ENCODE measurements at places on chromosomes 1 and 21.

DNA sequence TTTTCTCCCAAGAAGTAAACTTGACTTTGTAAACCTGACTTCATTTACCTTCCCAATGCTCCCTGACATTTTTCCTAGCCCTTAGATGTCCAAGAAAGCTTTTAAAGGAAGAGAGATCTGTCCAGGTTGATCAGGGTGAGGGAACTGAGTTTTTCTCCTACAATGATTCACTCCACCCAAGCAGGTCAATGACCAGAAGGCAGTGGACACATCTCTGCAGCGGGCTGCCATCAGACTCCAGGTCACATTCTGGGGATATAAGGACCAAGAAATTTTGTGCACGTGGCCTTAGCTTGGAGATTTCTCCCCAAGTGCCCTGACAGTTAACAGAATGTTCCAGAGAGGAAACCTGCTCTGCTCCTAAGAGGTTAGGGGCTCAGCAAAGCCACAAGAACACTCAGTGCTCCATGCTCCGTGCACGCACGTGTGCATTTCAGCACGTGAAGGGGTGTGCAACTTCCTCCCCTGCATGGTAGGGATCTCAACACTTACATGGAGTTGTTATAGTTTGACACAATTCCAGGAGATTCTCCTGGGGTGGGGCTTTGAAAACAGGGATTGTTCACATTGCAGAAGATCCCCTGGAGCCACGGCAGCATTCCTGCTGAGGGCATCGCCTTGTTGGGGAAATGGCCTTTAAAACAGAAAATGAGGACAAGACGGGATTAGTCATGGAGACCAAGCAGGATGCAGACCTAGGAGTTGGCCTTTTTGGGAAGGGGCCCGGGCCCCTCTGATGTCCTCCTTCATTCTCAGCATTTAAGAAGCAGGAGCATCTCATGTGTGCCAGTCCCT is 9.8 kb downstream of the ABCA4 start:
- DNase-seq: no peak

- DNase-seq: no peak
Observed at GRCh38 chr1:231828182-231828920, 201.8 kb downstream of the DISC1 start.

GRCh38 chr1:35629051-35629450 is 12.3 kb downstream of the PSMB2 start:
- DNase-seq: no peak

GRCh38 chr1:119549719-119550132 is 42.7 kb downstream of the HSD3B1 start:
- peak; percentile 11 for DNase-seq

DNA sequence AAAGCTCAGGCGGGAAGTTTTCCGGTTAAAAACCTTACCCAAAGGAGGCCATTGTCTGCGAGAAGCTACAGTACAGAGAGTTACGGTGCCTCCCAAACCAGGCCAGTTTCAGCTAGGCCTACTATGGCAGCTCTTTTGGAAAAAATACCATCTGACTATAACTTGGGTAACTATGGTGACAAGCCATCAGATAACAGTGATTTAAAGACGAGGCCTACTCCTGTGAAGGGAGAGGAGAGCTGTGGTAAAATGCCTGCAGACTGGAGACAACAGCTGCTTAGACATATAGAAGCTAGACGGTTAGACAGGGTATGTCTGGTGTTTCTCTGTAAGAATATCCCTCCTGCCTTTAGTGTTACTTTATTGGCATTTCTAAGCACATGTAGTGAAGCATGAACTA is 165.9 kb downstream of the LRRC40 start:
- no peak for DNase-seq

GRCh38 chr21:41478319-41479177 is 29.4 kb downstream of the TMPRSS2 start:
- no peak for DNase-seq

GRCh38 chr1:182993746-182994145 is 29.5 kb upstream of the LAMC1 start:
- DNase-seq: no peak

GRCh38 chr1:2928366-2929325 is 92.6 kb upstream of the ACTRT2 start:
- no peak for DNase-seq

- peak; percentile 82 for DNase-seq
Observed at GRCh38 chr1:67760030-67760821, 73.0 kb downstream of the GNG12 start.

- DNase-seq: no peak
Observed at GRCh38 chr1:36851595-36851994, 182.7 kb downstream of the GRIK3 start.

DNA sequence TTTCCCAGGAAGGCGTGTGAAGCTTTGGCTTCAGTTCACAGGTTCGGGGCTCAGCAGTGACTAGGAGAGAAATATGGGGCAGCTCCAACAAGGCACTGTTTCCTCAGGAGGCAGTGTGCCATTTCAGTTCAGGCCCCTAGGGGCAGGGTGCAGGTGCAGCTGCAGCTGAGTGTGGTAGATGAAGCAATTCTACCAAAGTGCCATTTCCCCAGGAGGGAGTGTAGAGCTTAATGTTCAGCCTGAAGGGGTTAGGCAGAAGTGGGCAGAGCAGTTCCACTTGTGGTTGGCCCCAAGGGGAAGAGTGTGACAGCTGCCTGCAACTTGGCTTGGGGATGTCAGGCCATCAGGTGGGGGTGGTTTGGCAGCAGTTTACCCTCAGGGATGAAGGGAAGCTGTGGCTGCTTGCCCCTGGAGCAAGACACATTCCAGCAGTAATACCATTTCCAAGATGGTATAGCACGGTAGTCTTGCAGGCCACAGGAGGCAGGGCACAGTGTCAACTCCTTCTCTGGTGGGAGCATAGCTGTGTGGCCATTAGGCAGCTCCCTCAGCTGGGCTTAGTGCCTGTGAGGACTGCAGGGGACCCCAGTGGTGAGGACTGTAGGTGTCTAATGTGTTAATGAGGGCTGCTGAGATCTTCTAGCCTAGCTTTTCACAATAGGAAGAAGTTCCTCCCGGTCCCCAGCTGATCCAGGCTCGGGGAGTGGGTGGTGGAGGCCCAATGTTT is 34.7 kb downstream of the RGSL1 start:
- DNase-seq: no peak

DNA sequence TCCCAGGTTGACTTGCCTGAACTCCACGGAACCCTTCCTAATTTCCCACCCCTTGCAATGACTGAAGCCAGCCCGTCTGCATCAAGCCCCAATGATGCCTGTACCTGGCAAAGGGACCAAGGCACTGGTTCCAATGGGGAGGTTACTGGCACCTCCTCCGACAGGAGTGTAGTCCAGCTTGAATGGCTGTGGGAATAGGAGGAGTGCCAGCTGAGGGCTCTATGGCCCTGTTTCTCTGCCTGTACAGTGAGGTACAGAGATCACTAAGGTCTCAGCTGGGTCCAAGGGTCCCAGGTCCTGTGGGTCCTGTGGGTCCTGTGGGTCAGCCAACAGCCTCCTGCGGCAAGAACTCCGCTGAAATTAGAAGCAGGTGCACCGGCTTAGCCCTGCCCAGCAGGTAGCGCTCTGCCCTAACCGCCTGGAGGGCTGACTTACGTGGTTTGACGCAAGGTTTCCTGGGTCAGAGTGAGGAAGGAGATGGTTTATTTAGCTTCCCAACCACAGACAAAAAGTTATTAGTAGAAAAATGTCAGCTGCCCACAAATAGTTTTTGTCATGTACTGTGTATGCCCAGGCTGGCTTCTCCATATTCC is 9.9 kb upstream of the SPRR4 start:
- no peak for DNase-seq

GRCh38 chr1:232586679-232587078 is 43.3 kb downstream of the SIPA1L2 start:
- no peak for DNase-seq

DNA sequence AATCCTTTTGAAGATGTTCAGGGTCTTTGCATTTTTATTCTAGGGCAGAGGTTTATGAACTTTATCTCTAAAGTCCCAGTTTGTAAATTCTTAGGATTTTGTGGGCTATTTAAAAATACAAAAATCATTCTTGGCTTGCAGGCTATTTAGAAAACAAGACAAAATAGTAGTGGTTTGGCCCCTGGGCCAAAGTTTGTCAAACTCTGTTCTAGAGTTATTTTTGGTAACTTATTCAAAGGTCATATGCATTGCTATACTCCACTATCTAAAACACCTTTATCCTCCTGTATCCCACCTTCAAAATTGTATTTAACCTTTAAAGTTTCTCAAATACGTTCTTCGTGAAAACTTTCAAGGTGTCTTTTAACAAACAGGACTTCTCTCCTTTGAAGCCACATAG is 75.5 kb upstream of the LRRC53 start:
- DNase-seq: no peak

GRCh38 chr1:184163674-184164465 is 112.3 kb downstream of the TSEN15 start:
- no peak for DNase-seq

- DNase-seq: no peak
Observed at GRCh38 chr1:81635816-81636215, 164.9 kb upstream of the ADGRL2 start.

GRCh38 chr1:105909811-105910210 is 1146.7 kb upstream of the PRMT6 start:
- no peak for DNase-seq

- no peak for DNase-seq
Observed at GRCh38 chr21:35699361-35699760, 361.0 kb downstream of the SETD4 start.

- DNase-seq: no peak
Observed at GRCh38 chr1:101920577-101920976, 76.1 kb downstream of the OLFM3 start.

DNA sequence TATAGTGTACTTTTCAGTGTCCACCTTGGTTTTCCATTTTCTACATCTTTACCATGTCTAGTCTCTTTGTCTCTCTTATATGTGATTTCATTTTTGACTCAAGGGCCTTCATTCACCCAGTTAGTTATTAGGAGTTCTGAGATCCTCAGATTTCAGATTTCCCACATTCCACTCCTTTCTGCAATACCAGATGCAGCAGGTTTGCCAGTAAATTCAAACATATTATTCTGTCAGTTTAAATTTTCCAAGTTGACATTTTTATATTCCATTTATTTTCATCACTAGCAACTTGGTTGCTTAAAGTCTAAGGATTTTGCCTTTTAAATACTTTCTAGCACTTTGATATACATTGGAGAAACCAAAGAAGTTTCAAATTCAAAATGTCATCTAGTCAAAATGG is 42.4 kb downstream of the ABL2 start:
- DNase-seq: no peak

DNA sequence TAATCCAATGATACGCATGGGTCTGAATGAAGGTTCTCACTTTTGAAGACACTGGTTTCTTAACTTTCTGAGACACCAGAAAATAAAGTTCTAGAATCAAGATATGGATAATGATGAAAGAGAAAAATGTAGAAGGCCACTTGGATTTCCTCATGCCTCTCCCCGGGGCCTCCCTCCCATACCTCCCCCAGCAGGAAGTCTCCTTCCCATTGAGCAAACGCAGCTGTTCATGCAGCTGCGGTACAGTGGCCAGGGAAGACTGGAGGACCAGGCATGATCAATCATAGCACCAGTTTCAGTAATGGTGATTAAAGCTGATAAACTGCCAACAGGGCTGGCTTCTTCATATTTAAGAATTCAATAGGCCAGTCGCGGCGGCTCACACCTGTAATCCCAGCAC is 10.9 kb upstream of the UBR4 start:
- DNase-seq: no peak

DNA sequence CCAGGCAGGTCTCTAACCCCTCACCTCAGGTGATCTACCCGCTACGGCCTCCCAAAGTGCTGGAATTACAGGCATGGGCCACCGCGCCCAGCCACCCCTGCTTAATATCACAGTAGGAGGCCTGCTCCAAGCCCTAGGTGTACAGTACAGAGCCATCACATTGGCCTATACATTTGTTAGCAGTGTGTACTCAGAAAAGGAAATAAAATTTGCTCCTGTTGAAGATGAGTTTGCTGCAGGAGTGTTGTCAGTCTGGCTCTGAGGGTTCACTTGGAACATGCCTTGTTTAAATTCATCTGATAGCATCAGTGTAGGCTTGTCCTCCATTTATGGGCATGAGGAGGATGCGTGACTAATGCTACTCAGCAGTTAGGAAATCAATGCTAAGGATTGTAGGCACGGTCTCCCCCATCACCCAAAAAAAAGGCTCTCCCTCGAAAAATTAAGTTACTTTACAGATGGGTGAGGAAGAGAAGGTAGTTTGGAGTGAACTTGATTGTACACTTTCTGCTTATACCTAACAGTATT is 4.6 kb upstream of the ENAH start:
- no peak for DNase-seq

DNA sequence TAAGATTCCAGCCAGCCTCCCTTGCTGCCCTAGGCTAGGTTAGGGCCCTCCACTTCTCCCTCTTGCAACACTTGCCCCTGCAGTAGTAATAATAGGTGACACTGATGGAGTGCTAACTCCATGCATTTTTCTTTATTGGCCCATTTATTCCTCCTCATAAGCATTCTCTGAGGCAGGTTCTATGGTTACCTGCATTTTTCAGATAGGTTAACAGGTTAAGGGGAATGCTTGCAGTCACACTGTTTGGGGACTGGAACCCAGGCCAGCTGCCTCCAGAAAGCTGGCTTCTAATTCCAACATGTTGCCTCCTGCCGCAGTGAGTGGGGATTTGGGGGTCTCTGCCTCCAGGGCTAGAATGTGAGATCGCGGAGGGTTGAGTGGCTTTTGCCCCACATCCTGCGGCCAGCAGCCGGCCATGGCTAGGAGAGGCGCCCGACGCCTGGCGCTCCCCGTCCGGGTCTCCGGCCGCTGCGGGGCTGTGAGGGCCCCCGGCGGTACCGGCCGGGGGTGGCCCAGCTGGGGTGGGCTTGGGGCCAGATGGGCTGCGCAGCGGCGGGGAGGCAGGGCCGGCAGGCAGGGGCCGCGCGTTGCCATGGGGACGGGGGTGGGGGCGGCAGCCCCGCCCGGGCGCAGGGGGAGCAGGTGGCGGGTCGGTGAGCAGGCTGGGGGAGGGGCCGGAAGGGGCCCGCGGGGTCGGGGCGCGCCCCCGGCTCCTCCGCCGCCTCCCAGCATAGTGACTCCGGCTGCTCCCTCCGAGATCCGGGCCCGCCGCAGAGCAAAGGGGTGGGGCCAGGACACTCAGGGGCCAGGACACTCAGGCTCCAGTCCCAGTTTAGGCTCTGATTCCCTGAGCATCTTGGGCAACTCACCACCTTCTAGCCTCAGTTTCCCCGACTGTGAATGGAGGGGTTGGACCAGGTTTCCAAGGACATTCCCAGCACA is 68.4 kb upstream of the SSBP3 start:
- DNase-seq: no peak

GRCh38 chr1:91851130-91852010 is 34.6 kb downstream of the TGFBR3 start:
- no peak for DNase-seq

- DNase-seq: no peak
Observed at GRCh38 chr1:63705078-63705477, 68.7 kb upstream of the ROR1 start.

DNA sequence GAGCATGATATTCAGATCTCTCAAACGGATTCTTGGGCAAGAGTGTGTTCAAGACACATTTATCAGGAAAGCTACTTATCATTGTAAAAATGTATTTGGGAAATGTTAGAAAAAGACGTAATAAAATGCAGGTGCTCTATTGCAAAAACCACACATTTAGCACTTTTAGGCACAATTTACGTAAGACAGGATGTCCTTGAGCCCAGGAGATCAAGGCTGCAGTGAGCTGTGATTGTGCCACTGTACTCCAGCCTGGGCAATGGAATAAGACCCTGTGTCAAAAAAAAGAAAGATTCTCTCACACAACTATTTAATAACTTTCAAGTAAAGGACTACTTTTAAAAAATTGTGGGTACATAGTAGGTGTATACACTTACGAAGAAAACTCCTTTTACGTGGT is 18.4 kb downstream of the SLC25A33 start:
- no peak for DNase-seq

All from hematopoietic multipotent progenitor cell treated with erythropoietin and hydrocortisone succinate and interleukin-3 and kit ligand, for 15 days (in vitro differentiated cells).